ENCODE measurements at places on chromosomes 3 and 15.

GRCh38 chr15:66829551-66830121 lies 127.6 kb downstream of the SMAD6 start:
- no peak for DNase-seq

- DNase-seq, result no peak
Measured at GRCh38 chr15:63323798-63324563, 46.6 kb downstream of the APH1B start.

DNA sequence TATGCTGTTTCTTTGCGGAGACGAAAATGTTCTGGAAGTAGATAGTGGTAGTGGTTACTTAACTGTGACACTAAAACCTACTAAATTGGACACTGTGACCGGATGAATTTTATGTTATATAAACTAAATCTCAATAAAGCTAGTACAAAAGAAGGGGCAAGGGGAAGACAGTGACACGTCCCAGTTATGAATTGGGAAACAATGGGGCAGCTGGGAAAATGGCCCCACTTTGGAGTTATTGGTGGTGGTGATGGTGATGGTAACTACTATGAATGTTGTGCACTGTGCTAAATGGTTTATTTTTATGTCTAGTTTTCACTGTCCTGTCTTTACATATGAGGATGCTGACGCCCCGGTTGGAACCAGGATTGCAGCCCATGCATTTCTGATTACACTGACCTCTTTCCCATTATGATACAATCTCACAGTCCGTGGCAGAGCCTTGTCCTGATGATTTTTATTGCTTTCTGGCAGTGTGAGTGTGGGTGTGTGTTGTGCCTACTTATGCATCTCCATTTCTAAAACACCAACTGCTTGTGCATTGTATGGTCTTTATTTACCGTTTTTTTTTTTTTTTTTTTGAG lies 192.0 kb downstream of the FNDC3B start:
- no peak for DNase-seq

- no peak for DNase-seq
Measured at GRCh38 chr3:45878124-45878523, 8.2 kb upstream of the CCR9 start.

- no peak for DNase-seq
Measured at GRCh38 chr15:94445566-94446160, 214.3 kb downstream of the MCTP2 start.

- DNase-seq, result no peak
Measured at GRCh38 chr15:41984622-41985021, 12.3 kb upstream of the EHD4 start.

- no peak for DNase-seq
Measured at GRCh38 chr3:50390508-50391224, 31.3 kb upstream of the TMEM115 start.

DNA sequence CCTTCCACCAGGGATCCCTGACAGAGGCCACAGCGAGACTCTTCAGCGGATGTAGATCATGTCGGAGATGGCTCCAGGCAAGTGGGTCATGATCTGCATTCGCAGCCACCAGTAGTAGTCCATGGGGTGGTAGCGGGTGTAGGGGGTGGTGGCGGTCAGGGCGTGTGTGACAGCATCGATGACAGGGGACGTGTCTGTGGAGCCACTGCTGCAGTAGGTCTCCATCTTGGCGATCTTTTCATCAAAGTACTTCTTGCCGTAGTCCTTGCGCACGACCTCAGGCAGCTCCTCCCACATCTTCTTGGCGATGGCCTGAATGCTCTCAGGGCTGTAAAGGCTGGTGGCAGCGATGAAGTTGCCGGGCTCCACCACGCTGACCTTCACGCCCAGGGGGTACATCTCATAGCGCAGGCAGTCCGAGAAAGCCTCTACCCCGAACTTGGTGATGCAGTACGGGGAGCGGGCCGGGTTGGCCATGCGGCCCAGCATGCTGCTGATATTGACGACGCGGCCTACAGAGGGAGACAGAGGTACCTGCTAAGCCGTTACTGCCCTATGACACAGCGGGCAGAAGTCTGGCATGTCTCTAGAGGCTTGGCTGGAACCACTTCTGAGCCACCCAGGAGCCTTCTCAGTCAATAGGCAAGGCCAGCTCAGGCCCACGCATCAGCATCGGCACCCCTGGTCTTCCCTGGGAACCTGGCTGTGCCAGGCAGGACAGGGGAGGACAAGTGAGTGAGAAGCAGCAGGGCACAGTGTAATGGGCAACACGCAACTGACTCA lies 43.7 kb downstream of the BDH1 start:
- no peak for DNase-seq

DNA sequence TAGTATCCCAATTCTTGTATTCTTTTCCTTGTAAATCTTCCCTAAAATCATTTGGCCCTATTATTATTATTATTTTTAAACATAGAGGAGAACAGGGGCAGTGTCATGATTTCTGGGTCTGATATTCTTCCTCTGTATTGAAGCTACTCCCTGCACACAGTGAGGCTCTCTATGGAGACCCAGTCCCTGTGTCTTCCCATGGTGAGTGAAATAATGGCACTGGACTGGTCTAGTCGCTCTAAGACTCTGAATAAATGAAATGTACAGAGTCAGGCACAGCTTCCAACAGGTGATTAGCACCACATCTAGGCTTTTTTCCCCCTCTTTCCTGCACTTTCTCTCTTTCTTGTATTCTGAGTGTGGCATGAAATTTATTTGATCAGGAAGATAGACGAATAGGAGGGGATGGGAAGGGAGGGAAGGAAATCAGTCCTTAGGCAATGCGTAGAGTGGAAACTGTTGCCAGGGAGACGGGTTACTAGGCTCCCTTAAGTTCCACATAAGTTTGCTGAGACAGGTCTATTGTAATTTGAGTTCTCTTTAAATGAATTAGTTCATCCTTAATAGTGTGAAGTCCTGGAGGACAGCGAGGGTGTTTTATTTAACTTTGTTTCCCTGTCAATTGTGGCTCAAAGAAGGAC lies 49.0 kb upstream of the NDN start:
- DNase-seq, result no peak

DNA sequence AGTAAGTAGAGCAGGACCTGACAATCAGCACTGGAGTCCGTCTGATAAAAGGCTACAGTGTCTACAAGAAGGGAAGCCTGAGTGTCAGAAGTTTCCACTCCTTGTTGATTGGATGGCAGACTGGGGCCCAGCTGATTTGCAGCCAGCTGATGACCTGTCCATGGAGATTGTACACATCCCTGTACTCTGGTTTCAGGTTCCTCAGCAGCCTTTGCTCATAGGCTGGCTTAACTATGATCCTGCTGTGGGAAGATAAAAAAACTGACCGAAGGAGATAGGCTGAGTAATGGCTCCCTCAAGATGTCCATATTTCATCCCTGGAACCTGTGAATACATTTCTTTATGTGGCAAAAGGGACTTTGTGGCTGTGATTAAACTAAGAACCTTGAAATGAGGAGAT lies 11.7 kb upstream of the LACTB start:
- no peak for DNase-seq

DNA sequence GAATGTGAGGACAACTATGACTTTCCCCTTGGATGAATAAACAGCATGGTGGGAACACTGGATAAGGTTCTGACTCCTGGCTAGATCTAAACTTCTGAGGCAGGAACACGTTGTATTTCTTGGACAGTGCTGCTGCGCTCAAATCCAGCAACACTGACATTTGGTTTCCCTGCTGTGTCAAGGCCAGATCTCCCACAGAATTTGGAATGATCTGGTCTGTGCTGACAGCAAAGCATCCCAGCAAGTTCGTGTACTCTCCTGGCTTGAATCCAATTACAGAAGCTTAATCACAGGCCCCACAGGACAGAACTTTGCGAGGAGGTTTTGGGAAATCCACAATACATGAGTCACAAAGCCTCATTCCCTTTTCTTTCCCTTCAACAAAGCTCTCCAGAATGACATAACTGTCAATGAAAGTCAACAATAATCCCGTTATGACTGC lies 92.5 kb downstream of the ADAMTS9 start:
- DNase-seq, result no peak

- no peak for DNase-seq
Measured at GRCh38 chr3:120772081-120772480, 29.5 kb downstream of the GTF2E1 start.

DNA sequence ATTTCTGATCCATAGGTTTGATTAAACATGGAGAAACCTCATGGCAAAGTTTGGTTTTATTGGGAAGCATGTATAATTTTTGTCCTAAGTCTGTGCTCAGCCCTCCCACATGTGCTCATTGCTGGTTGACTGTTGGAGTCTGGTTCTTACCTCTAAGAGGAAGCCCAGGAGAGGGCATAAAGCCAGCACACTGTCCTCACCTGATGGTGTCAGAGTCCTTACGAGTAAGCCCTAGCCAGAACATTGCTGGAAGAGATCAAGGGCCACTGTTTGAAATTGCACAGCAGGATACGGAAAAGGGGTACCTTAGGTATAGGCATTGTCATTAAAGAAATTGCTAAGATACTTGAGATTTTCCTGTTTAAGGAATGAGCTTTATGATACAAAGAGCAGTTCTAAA lies 21.3 kb downstream of the MLH1 start:
- DNase-seq, result no peak

- DNase-seq, result no peak
Measured at GRCh38 chr3:160022068-160022467, 33.4 kb downstream of the IL12A start.

- DNase-seq, result no peak
Measured at GRCh38 chr15:89820666-89821611, 6.3 kb upstream of the ANPEP start.

- DNase-seq, result no peak
Measured at GRCh38 chr15:29289173-29289572, 19.6 kb upstream of the NSMCE3 start.

GRCh38 chr3:149816986-149817385 lies 4.0 kb downstream of the RNF13 start:
- DNase-seq, result no peak

DNA sequence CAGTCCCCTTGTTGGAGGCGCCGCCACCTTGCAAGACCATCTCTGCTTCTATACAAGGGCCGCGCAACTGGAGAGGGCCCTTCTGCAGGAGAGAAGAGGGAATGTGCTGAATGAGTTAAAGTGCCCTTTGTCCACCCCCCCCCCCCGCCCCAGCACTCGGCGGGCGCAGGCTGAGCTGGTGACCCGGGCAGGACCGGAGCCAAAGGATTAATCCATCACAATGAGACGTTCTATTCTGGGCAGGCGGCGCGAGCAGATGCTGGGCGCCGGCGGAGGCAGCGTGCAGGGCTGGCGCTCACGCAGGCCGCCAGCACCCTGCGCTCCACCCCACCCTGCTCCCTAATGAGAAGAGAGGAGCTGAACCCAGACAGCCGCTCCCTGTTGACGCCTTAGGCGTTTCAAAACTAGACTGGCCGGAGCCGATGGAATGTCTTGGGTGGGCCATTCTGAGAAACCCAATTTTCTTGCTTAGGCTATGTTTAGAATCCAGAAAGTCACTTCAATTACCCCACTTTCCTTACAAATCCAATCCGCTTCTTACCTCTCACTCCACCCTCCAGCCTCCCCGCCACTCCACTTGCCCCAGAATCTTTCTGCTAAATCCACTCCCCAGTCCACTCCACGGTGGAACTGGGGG lies 32.9 kb downstream of the GJD2 start:
- DNase-seq, result peak; percentile 41

GRCh38 chr3:195893516-195893915 lies 14.8 kb downstream of the TNK2 start:
- DNase-seq, result peak; percentile 66

DNA sequence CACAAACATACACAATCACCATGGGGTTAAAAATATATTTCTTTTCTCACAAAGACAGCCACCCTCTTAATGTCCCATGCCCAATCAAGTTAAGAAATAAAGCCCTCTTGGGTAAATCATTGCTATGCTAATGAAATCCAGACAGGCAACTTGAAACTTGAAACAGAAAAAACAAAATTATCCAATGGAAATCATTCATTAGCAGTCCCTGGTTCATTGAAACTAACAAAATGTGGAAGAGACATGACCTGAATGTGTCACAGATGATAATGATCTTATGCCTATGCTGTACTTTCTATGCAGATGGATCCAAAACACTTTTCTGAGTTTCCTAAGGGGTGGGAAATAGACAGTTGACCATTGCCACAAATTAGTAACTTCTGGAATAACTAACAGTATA lies 983.7 kb downstream of the MCTP2 start:
- no peak for DNase-seq

GRCh38 chr15:28873585-28874190 lies 12.1 kb upstream of the APBA2 start:
- no peak for DNase-seq

GRCh38 chr3:119676020-119676419 lies 1.2 kb downstream of the COX17 start:
- DNase-seq, result no peak

GRCh38 chr3:23928524-23928923 lies 11.6 kb downstream of the RPL15 start:
- no peak for DNase-seq

GRCh38 chr3:176584413-176585176 lies 612.7 kb downstream of the TBL1XR1 start:
- DNase-seq, result no peak

DNA sequence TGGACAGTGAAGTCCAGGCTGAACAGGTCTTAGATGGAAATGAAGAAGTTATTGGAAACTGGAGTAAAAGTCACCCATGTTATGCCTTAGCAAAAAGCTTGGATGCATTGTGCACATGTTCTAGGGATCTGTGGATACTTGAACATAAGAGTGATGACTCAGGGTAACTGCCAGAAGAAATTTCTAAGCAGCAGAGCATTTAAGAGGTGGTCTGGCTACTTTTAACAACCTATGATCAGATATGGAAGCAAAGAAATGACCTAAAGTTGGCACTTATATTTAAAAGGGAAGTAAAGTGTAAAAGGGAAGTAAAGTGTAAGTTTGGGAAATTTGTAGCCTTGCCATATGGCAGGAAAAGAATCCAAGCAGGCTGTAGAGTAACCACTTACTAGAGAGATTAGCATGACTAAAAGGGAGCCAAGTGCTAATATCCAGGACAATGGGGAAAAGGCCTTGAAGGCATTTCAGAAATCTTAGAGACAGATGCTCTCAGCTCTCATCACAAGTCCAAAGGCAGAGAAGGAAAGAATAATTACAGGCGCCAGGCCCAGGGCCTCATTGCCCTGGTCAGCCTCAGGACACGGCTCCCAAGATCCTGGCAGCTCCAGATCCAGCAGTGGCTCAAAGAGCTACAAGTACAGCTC lies 73.9 kb upstream of the KCNH8 start:
- no peak for DNase-seq

DNA sequence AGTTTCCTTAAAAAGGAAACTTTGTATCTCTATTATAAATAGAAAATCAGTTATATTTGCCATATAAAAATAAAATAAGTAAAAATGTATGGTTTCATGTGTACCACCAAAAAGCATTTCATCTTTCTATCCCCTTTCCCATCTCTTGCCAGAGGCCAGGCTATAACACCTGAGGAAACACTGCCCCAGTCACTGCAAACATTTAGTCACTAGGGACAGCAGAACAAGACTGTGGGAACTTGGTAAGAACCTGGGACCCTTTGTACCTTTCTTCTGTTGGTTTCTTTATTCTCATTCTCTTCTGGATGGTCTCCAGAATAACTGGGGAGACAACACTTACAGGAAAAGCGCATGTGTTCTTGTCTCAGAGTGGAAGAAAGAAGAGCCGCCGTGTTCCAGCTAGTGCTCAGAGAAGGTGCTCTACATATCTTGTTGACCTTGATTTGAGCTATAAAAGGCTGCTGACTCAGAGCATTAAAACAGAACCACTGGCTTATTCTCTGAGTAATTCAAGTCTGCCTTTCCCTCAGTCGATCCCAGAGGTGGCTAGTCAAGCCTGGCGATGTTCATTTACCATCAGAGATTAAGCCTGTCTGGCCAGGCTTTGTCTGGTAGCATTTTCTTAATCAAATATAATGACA lies 361.6 kb downstream of the RBMS3 start:
- DNase-seq, result no peak

Data from NCI-H345 (cell line).